ENCODE measurements at places on chromosomes 12 and 14.

DNA sequence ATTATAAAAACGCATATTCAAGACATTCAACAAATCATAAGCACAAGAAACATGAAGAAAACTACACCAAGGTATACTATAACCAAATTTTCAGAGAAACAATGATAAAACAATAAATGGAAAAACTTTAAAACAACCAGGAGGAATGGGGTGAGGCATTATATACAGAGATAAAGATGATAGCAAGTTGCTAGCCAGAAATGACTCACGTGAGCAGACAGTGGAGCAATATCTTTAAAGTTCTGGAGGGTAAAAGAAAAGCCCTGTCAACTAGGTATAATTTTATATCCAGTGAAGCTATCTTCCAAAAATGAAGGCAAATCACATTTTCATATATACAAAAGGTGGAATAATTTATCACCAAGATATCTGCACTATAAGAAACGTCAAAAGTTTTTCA lies 97.8 kb upstream of the PCED1B start:
- DNase-seq: no peak

DNA sequence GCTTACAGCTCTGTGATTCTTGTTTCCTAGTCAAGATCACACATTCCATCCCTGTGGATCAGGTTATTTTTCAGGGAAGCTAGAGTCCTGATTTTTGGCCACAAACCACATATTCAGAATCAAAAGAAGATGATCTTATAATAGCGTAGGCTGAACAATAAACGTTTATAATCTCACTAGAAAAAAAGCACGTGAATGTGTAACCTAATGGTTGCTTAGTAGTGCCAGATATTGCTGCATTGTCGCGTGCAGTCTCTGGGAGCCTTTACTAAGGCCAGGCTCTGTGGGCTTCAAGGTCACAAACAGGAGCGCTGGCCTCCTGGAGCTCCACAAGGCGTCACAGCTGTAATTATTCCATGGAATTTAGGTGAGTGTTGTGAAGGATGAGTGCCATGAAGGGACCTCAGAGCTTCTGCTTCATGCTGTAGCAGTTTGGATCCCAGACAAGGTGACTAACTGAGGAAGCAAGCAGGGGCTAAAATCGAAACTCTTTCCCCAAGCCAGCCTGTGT lies 17.4 kb downstream of the CDKN1B start:
- no peak for DNase-seq

DNA sequence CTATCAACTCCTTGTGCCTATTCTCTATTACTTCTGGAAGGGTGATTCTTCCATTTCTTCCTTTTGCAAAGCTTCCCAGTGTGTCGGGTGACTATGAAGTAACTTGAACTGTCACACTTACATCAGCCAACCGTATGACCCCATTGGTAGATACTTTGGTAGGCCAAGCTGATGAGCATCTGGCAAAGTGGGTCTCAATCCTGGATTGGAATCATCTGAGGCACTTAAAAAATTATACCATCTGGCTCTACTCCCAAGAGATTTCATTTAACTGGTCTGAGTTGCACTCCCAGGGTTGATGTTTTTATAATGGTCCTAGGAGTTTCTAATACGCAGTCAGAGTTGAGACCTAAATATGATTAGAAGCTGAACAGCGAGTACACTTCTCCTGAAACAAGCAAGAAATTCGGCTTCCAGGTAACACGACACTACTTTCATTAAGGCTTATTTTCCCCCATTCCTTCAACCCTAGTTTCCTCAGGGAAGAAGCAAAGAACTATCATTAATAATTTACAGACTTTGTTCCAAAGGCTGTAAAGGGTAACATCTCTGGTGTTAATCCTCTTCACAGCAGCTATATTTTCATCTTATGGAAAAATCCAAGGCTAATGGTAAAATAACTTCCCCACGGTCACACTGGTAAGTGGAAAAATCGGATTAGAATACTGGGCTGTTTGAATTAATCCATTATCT lies 76.8 kb downstream of the PDE6H start:
- DNase-seq: no peak

DNA sequence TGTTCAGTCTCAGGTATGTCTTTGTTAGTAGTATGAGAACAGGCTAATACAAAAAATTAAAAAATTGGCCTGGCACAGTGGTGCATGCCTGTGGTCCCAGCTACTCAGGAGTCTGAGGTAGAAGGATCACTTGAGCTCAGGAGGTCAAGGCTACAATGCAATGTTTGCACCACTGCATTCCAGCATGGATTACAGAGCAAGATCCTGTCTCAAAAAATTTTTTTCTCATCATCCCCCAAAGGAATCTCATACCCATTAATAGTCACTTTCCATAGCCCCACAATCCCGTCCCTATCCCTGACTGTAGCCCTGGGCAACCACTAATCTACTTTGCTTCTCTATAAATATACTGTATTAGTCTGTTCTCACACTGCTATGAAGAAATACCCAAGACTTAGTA lies 57.8 kb downstream of the TTC8 start:
- DNase-seq: no peak

DNA sequence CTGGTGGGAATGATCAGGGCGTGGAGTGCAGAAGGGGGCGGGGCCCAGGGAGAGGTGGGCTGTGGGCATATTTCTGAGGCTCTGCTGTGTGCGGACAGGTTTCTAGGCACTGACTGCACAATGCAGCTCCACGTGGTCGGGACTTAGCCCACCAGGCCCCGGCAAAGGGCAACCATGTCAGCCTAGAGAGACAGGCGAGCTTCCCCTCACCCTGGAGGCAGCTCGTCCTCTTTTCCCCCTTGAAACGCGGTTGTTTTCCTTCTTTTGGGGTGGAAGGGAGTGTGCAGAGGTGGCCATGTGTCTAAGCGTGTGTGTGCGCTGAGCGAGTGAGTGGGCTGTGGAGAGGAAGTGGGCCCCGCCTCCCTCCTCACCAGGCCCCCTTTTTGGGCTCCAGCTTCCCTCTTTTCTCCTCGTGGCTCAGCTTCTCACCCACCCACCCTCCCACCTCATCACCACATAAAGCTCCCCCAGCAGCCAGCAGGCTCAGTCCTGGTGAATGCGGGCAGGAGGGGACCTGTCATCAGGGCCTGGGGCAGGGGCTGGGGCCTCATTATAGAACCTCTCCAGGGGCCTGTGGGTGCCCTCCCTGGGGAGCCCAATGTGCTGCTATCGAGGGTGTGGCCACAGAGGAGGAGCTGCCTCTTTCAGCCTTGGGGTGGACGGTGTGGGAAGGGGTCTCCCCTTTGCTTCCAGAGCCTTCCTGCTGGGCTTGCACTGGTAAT lies 22.0 kb downstream of the LRTM2 start:
- DNase-seq: no peak

- DNase-seq: no peak
Measured at GRCh38 chr12:46455648-46456352, 83.2 kb upstream of the SLC38A2 start.

DNA sequence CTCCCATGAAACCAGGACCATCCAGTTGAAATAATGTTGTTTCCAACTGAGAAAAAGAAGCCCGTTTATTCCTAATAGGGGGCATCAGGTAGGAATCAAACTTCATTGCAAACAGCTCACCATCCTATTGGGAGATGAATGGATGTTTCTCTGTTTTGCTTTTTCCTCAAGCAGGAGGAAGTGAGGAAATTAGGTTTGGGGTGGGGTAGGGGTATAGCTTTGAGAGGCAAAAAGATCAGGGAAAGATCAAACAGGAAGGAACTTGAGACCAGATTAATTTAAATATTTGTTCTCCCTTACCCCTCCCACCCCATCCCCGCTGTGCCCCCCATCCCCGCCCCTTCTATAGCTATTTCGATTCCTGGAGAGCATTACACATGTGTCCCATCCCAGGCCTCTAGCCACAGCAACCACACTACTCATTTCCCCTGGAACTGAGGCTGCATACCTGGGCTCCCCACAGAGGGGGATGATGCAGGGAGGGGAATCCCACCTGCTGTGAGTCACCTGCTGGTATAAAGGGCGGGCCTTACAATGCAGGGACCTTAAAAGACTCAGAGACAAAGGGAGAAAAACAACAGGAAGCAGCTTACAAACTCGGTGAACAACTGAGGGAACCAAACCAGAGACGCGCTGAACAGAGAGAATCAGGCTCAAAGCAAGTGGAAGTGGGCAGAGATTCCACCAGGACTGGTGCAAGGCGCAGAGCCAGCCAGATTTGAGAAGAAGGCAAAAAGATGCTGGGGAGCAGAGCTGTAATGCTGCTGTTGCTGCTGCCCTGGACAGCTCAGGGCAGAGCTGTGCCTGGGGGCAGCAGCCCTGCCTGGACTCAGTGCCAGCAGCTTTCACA lies at the start of gene IL23A:
IL23A (plus strand) TSS at position 577 of the 850 bp plus-strand sequence; CDS start at position 738, 161 bp downstream.
- peak; percentile 21 for DNase-seq

- no peak for DNase-seq
Measured at GRCh38 chr12:76026643-76027063, 4.9 kb downstream of the PHLDA1 start.

- no peak for DNase-seq
Measured at GRCh38 chr12:128338386-128339125, 71.6 kb downstream of the TMEM132C start.

GRCh38 chr12:113298861-113299545 lies 35.9 kb downstream of the SLC8B1 start:
- no peak for DNase-seq

DNA sequence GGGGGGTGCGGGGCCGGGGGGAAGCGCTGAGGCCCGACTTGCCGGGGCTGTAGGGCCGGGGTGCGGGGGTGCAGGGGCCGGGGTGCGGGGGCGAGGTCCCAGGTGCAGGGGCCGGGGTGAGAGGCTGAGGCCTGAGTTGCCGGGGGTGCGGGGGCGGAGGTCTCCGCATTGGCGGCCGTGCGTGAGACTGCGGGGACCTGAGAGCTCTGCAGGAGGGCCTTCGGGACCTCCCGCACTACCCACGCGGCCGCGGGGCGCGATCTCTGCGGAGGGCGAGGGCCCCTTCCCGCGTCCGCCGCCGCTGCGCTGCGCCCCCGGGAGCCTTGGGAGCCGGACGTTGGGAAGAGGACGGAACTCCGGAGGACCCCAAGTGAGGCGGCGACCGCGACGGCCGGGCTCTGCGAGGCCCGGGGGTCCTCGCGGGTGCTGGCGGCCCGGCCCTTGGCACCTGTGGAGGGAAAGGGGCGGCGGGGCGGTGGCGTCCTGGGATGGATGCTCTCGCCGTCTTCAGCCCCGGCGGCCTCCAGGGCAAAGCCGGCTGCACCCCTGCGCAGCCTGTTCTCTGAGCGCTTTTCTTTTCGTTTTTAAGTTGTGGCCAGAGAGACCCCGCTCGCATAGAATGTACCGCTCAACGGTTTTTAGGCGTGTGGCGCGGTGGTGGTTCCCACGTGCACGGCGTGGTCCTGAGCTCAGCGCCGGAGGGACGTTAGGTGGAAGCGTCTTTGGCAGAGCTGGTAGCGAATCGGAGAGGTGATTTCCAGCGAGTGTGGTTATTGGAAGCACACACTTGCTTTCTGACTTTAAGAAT lies 1.3 kb downstream of the PIWIL1 start:
- no peak for DNase-seq

- DNase-seq: no peak
Measured at GRCh38 chr14:77640756-77641533, 24.5 kb upstream of the SPTLC2 start.

DNA sequence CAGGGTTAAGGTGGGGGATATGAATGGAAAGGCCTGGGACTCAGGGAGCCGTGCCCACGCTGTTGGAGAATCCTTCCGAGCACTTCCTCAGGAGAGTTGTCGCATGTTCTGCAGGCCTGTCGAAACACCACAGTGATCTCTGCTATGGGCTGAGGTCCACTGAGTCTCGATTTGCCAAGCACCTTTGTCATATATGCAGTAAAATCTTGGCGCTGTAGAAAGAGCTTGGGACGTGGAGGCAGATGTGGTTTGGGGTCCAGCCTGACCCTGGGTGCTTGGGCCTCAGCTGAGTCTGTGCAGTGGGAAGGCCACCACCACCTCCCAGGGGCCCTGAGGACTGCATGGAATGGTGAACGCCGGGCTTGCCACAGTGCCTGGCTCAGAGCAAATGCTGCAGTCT lies 32.9 kb downstream of the C14orf132 start:
- DNase-seq: no peak

GRCh38 chr12:2627076-2627834 lies 167.5 kb upstream of the FKBP4 start:
- DNase-seq: no peak

DNA sequence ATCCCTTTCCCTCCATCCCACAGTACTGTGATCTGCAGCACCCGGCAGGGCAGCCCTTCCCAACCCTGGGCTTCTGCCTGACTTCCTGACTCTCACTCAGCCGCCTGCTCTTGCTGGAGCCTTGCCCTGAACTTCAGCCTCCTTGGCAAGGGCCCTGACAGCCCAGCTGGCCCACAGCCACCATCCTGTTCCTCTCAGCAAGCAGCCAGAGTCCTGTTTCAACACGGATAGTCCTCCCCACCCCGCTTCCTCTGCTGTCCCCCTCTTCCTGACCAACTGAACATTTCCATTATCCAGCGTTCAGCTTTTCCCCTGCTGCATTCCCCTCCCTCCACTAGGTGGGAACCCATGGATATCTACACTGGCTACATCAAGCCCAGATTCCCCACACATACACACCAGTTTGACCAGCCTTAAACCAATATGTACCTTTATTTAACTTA lies 74.0 kb upstream of the MDM1 start:
- no peak for DNase-seq

DNA sequence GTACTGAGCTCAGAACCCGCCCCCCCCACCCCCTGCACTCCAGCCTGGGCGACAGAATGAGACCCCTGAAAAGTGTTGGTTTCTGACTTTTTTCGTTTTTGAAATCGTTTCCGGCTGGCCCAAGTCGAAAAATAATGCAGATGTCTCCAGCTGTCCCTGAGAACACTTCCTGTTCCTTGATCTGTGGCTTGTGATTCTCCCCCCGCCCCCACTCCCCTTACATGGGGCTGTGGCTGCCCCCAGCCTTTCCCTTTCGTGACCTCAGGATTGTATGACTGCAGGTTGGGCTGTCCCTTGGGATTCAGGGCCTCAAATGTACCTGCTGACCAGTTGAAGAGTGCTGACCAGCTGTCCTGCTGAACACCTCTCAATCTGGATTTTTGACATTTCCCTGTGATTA lies 34.1 kb downstream of the NOC4L start:
- no peak for DNase-seq

DNA sequence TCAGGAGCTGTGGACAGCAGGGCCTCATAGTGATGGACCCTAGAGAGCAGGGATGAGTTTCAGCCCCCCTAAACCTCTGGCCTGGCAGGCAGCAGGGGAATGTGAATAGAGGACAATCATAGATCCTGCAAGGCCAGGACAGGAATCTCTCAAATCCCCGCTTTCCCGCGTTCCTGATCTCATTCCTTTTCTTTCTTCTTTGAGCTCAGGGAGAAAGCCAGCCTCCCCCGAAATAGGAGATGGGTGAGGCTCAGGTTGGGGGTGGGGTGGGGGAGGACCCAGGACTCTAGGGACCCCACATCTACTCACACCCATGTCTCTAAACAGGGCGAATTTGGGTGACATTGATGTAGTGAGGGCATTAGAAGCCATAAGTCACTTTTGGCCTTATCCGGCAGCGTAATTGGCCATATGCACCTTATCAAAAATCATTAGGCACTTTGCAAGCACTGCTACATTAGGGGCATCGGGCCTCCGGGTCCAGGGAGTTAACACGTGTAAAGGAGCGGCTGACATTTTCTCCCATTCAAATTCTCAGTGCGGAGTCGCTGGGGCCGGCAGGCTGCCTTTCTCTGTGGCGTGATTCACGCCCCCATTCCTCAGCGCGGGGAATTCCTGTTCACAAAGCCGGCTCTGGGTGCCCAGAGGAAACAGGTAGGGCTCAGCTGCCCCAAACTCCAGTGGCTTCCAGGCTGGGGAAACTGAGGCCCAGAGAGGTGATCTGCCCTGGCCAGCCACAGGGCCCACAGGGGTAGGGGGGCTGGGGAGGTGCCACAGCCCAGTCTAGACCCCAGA lies 1.5 kb downstream of the LHX5 start:
- DNase-seq: no peak

All from GM12891 (cell line).